ENCODE measurements at places on chromosomes 2 and 18. TPM values are rescaled to one million over a fixed set of nuclear protein-coding genes. Genes with fewer than 3 reads are reported as not detected.

Gene PSTPIP2
- polyA plus RNA-seq = 15.4 TPM

Gene SGPP2
- 2.6 TPM for polyA plus RNA-seq

Gene SERPINB13
- 15.5 TPM for polyA plus RNA-seq

Gene LOXL3
- polyA plus RNA-seq = 0.21 TPM

Gene MALL
- 29.0 TPM for polyA plus RNA-seq

DNA sequence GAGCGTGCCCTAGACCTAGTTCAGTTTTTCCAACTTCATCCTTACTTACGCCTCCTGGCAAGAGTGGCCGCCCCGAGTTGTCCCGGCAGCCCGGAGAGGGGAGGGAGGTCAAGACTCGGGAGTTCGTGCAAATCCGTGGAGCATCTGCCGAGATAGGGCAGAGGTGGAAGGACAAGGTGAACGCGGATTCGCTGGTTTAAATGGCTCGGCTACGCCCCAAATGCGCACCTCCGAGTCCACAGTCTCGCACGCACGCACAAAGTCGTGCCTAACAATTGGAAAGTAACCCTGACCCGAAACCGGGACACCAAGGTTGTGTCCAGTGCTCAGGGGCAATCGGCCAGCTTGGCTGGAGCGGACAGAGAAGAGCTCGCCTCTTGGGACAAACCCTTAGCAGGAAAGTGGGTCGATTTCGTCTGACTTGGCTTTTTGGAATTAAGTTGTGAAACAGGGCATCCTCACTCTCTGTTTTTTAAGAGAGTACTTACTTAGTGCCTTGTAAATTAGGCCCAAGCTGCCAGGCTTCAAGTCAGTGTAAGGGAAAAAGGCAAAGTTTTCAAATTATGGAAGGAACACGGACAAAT is 726 bp upstream of the SS18 start:
- DNase-seq = no peak

GRCh38 chr18:79682894-79683625 is 3.5 kb downstream of the CTDP1 start:
- DNase-seq = no peak

DNA sequence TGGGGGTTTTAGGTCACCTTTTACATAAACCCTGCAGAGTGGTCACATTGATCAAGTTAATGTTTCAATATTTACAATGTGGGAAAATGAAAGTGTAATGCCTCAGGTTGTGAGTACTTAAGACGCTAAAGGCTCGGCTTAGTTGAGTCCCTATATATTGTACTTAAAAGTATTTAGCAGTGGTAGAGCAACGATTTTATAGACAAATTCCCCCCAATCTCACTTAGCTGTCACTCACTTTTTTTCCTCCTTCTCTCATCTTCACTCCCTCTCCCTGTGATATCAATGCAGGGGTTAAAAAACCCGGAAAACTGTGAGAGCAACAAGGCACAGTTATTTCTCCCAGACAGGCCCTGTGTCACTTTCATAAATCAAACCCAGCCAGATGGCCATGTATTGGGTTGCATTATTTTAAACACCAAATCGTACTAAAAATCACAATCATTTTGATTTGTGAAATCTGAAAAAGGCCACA is 5.4 kb downstream of the POU3F3 start:
- no peak for DNase-seq

DNA sequence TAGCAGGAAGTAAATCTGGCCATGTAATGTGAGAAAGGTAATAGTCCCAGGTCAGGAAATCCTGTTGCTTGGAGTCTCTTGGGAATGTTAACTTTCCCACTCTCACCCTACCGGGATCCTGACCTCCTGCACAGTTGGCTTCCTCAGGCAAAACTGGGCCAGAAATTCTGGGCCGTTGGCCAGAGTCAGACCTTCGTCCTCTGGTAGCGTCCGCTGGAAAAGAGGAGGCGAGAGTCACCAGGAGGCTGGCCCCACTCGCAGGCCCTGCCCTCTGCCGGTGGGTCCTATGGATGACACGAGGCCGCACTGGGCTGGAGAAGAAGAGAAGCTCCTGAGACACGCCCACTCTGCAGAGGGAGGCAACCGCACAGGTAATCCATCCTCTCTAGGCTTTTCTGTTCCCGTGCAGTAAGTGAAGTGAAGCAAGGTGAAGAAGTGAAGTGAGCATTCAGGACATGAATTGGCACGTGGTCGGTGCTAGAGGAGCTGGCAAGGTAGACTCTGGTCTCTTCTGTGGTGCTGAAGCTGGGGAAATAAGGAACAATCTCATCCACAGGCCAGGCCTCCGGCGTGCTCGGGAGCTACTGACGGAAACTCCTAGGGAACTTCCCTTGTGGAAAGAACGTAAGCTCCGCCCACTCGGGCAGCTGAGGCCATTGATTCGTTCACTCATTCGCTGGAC is 182.7 kb upstream of the GLI2 start:
- peak; percentile 23 for DNase-seq

DNA sequence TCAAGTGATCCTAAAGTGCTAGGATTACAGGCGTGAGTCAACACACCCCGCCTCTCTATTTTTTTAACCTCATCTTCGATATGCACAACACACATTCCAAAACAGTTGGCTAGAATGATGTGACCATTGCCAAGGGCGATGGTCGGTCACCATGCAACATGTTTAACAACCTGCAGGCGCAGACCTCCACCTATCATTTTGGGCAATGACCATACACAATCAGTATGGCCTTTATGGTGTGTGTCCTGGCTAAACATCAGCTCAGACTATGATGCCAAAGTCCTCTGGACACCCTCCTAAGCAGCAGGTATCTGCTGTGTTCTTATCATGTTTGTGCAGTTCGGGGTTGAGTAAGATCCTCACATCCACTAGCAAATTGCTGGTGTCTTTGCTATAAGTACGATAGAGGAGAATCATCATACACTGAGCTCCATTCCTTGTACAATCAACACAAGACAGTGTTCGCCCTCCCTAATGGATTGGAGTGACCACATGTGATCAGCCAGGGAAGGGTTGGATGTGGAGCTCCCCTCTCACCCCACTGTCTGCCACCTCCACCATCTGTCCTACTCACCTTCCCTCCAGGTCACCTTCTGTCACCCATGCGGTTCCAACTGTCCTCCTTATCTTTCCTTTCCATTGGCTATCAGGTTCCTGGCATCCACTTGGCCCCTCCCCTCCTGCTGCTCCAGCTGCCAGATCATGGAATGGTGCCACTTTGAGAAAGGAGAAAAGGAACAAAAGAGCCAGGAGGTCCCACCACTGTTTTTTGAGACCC is 7.9 kb upstream of the RNF152 start:
- DNase-seq = no peak

- peak; percentile 5 for DNase-seq
Observed at GRCh38 chr2:15241201-15241600, 319.9 kb downstream of the NBAS start.

Measured in keratinocyte (primary cell).